ENCODE measurements at places on chromosomes 1 and 21. TPM values are rescaled to one million over a fixed set of nuclear protein-coding genes. Genes with fewer than 3 reads are reported as not detected.

DNA sequence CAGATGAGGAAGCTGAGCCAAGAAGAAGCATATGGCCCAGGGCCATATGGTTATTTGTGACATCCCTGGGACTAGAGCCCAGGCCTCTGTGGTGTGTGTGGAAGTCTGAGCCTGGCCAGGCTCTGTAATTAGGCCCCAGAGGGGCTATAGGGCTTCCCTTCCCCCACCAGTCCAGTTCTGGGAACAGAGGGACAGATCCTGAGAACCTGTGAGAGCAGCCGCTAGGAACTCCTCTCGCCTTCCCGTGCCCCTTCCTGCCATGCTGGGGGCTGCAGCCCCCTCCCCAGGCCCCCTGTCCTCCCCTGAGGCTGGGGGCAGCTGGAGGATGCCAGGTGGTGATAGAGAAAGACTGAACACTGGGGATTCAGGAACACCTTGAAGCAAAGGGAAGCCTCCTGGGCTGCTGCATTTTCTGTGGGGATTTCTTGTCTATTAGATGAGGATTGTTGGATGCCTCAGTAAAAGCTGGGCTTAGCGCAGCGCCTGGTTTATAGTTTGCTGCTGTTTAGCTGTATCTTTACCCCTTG lies 33.3 kb downstream of the COQ8A start:
- DNase-seq = peak; percentile 65

- DNase-seq = no peak
These were observed 250.0 kb downstream of the PCP4 start for GRCh38 chr21:40117236-40117635.

DNA sequence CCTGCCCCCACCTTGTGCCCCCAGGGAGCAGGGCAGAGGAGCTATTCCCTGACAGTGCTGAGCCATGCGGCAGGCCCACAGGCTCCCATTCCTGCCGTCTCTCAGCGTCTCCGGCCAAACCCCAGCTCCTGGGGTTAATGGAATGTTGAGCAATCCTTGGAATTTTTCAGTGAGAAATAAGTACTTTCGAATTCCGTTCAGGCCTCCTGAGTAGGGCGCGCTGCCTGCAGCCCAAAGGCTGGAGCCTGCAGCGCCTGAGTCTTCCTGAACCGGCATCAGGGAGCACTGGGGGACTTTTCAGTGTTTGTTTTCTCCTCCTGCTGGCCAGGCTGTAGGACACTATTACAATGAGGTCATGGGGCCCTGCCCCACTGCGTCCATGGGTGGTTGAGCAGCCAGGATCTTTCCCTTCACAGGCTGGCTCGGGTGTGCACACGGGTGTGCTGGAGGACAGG lies 33.3 kb upstream of the CSF1 start:
- DNase-seq = peak; percentile 84

- no peak for DNase-seq
These were observed 573.3 kb downstream of the PTPRU start for GRCh38 chr1:29809446-29810120.

The F3 gene
- polyA plus RNA-seq = 36.4 TPM

DNA sequence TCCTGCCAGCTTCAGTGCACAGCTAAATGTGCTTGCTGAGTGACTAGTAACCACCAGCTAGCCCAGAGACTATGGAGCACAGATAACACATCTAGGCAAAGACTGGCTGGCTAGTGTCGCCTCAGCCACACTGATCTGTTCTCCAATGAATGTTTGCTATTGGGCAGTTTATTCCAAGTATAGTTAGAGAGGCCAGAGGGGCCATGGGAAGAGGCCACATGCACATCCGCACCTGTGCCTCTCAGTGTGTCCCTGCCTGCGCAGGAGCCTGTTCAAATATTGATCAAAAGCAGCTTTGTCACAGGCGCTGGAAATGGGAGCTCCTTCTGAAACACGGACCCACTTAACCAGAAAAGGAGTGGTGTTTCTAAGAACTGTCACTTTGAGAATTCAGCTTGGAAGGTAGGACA lies 51.3 kb upstream of the ATP1A1 start:
- DNase-seq = no peak

GRCh38 chr1:63124666-63125191 lies 197.6 kb upstream of the FOXD3 start:
- no peak for DNase-seq

The C1QC gene
- polyA plus RNA-seq = 50.0 TPM

DNA sequence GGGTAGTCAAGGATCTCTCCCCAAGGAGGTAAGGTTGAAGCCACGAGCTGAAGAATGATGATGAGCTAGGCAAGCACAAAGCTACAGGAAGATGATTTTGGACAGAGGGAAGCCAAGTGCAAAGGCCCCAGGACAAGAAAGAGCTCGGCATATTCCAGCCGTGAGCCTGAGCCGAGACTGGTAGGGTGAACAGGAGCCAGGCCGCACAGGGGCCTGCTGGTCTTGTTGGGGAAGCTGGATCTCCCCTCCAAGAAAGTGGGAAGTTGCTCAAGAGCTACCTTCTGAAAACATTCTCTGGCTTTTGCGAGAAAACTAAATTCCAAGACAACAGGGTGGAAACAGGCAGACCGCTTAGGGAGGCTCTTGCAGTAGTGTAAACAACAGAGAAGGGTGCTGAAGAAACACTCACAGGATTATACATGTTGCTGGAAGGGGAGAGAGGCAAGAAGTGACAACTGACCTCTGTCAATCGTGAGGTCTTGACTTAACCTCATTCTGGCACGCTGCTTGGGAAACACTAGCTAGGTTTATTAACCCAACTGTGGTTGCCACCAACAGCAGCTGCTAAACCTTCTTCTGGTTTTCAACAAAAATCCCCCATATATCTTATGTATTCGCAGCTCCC lies 625.2 kb downstream of the SMYD3 start:
- DNase-seq = no peak

GRCh38 chr1:210496063-210496462 lies 167.4 kb downstream of the HHAT start:
- peak; percentile 15 for DNase-seq

The CKS1B gene
- polyA plus RNA-seq = 6.8 TPM

DNA sequence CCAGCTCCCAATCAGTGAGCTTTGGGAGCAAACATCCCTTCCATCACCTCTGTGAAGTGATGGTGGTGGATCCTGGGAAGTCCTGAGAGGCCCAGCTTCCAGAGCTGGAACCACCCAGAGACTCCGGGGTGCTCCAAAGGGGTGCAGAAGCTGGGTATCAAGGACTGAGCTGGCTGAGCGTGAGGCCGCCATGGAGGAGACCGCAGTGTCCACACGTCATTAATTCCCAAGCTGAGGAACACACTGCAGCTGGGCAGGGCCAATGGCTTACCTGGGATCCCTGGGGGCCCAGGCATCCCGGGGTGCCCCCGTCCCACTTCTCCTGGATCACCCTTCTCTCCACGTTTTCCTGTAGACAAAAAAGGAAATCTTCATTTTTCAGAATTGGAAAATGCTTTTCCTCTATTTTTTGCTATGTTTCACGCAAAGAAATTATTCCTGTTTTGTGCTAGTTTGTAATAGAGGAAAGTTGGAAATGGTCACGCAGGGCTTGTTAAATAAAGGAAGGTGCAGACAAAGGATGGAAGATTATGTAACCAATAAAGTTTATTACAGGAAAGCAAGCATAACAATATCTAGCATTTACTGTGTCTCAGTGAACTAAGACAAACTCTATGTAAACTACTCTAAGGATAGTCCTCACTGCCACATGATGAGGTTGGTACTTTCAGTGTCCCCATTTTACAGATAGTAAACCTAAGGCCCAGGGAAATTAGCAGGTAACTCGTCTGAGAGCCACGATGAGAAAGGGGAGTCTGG lies 15.4 kb downstream of the COL9A2 start:
- no peak for DNase-seq

The BEND5 gene
- polyA plus RNA-seq = 4.0 TPM

- no peak for DNase-seq
These were observed 54.7 kb upstream of the GPR88 start for GRCh38 chr1:100483230-100483629.

- no peak for DNase-seq
These were observed 73.3 kb upstream of the SOX13 start for GRCh38 chr1:203999618-204000017.

DNA sequence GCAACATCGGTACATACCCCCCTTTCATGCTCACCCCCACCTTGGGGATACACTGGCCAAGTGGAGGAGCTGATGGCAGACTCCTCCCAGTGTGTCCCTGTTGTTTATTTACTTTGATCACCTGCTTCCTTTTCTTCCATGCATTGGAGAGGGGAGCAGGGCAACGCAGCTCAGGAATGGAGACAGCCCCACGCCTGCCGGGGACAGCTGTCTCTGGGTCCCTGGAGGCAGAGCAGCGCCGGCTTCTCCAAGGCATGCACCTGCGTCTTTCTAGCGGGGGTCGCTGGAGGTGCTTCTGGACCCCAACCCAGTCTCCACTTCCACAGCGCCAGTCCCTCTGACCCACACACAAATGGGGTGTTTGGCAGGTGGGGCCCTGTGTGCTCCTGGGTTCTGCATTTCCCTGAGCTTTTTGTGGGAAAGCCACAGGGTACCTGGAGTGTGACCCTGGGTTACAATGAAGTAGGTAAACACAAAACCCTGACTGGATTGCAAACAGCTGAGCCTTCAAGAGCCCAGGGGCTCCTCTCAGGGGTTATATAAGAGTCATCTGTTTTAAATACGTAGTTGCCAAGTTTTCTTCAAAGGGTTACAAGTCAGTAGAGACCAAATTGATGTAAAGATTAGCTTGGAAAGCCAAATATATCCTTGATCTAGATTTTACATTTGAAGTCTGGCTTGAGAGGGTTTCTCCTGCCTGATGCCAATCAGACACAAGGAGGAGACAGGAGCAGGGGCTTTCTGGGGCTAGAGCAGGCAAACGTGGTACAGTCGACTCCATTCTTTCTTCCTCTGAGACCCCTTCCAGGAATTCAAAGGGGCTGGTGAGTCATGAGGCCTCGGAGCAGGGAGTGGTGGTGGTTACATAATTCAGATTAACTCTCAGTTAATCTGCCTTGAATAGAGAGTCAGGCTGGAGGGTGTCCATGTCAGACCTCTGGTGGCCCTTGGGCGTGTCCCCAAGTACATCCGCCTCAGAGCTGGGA lies 4.5 kb downstream of the AJAP1 start:
- DNase-seq = no peak

DNA sequence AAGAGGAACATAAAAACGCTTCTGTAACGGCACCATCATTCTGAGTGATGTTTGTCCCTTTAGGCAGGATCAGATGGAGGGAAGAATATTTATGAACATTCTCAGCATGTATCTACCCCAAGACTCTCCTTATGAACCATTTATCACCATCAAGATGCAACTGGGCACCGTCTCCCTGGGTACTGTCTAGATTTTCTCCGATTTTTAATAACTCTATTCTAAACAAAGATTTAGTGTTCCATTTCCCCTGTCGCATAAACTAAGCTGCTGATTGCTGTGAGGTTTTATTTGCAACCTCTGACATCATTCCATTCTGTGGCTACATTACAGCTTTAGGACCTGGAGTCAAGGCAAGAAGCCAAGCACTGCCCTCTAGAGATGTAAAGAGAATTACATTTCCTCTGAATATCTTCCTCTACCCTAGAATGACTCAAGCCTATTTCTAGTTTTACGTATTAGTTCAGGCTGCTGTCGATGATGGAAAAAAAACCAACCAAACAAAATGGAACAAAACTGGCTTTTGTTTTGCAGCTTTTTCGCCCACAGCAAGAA lies 130.1 kb upstream of the MAP1LC3C start:
- DNase-seq = no peak

- no peak for DNase-seq
These were observed 57.8 kb downstream of the ESRRG start for GRCh38 chr1:216665406-216665805.

- DNase-seq = no peak
These were observed 171.0 kb downstream of the LRRC40 start for GRCh38 chr1:70034403-70034802.

Data from heart left ventricle (tissue), 16 donors.